ENCODE measurements at places on chromosomes 2 and 18. TPM values are rescaled to one million over a fixed set of nuclear protein-coding genes. Genes with fewer than 3 reads are reported as not detected.

DNA sequence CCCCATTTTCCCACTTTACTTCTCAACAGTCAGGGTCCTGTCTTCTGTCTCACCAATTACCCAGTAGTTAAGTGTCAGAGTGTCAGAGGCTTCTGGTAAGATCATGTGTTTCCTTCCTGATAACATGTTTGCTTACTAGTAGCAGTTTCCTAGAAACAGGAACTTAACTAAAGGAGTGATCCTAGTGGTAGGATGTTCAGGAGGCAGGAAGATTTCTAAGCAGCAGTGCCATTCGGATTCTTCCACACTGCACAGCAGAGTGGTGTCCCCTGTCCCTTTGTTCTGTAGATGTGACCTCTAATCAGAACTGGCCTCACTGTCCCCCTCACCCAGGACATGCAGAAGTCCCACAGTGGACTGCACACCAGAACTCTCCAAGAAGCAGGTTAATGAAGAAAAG is 221.8 kb upstream of the OSR1 start:
- no peak for DNase-seq

DNA sequence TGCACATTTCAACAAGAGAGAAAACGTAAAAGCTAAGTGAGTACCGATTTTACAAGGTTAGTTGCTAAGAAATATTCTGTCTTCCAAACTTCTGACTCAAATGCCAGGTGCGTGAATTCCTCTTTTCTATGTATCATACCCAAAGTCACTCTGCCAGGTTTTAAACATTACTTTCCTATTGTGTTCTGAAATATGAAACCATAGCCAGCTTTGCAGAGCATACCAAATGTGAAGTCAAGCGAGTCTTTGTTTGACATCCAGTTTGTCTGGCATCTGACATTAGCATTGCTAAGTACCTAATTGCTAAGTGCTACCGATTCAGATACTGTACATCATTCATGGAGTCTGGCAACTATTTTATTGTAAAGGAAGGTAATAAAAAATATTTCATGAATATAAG is 321.9 kb upstream of the GALNT5 start:
- no peak for DNase-seq

SIX3 gene
- not detected for total RNA-seq

CXCR4 gene
- total RNA-seq: 3.5 TPM

DNA sequence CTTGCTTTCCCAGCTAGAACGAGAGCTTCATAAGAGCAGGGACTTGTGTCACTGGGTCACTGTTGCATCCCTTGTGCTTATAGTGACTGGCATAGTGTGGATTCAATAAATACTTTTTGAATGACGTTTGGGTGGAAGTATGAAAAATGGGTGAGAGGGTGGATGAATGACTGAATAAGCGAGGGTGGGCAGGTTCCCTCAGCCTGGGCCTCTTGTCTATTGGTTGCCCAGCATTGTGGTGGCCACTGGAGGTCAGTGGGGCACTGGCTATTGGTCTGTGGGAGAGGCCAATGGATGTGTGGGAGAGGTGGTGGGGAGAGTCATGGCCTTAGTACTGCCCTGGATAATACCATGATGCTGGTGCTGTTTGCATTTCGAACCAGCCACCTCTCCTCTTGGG is 93.8 kb upstream of the SKOR2 start:
- DNase-seq: no peak

GRCh38 chr2:179860255-179861026 is 971 bp downstream of the ZNF385B start:
- peak; percentile 47 for DNase-seq

GRCh38 chr2:218671097-218671653 is 627 bp downstream of the RNF25 start:
- no peak for DNase-seq

PRKAG3 gene
- total RNA-seq: not detected

HOXD12 gene
- total RNA-seq: not detected

DNA sequence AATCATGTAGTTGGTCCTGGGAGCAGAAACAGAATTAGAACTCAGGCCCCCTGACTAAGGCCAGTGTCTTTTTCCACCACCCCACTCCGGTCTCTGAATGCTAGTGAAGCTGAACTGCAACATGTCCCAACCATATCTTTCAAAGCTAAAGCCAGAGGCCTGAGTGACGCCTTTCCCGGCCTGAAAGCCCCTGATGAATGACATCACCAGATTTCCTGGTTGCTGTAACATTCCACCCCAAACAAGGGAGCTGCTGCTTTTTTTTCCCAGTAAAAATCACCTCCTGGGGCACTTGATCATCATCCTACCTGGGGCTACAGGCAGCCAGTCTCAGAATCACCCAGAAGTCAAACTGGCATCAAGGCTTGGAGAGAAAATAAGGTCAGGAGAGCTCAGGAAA is 162.7 kb downstream of the ARL4C start:
- peak; percentile 46 for DNase-seq

- DNase-seq: no peak
Measured at GRCh38 chr2:42256505-42256904, 87.4 kb downstream of the EML4 start.

Data from right cardiac atrium (tissue), 5 donors.